ENCODE measurements at places on chromosomes 1 and 21.

GRCh38 chr1:25106352-25106751 lies 126.0 kb downstream of the SYF2 start:
- no peak for DNase-seq

DNA sequence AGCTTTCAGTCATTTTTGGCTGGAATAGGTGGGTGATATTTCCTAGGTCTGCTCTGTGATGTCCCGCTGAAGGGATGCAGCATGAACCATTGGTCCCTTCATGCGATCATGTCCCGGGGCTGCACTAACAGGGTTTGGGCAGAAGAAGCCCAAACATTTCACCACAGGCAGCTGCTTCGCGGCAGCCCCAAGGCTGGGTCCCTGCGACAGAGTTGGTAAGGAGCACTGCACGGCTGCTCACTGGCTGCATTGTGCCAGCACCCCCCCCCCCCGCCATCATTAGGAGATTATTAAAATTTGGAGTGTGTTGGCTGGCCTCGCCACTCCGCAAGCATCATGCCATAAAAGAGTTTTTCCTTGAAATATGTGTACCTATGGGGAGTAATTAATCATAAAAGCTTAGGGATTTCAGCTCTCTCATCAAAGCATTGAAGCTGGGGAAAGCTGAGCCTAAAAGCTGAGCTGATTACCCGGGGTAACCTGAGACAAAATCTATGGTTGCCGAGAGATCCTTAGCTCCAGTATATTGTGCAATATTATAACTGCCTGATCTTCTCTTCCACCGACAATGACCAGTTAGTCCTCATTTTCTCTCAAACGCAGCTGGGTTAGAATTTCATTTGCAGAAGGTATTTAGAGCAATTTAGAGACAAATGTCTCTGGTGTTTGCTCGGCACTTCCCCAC lies 62.5 kb downstream of the PEX14 start:
- DNase-seq: peak; percentile 86

DNA sequence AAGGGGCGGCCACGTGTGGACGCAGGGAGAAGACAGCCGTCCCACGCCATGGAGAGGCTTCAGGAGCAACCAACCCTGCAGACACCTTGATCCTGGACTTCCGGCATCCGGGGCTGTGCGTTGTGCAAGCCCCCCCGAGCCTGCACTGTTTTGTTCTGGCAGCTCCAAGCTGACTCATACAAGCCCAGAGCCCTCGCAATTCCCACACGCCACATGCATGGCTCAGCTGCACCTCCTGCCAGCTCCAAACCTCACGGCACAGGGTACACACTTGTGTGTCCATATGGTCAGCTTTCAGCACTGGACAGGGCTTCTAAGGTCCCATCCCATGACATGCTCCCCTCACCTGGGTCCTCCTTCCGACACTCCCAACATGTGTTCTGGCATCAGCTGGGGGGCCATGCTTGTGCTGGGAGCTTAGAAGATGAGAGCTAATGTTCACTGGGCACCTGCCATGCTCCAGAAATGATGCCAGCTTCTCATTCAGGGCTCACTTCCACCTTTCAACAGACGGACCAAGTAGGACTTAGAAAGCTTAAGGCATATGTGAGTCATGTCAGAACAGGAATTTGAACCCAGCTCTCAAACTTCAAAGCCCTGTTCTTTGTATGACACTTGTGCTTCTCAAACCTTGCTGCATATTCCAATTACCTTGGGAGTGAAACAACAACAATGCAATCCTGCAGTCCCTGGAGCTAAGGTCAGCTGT lies 137.3 kb downstream of the PGBD5 start:
- no peak for DNase-seq

GRCh38 chr1:245843101-245843500 lies 664.0 kb downstream of the SMYD3 start:
- DNase-seq: no peak

- no peak for DNase-seq
These were observed 5.8 kb upstream of the MAP3K7CL start for GRCh38 chr21:29124645-29125044.

DNA sequence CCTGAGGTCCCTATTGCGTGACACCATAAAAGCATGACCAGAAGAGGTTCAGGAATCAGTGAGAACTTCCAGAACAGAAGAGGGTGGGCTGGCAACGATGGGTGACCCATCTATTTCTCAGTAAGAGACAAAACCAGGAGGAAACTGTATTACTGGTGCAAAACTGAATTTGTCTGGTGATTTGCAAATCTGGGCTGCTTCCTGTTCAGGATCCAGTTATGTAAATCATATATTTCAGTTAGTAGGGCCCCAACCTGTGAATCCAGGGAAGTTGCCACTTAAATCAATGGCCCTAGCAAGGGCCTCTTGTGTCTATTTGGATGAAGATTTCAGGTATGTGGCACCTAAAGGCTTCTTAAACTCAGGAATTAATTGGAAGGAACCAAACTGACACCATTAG lies 23.1 kb upstream of the SMAP2 start:
- no peak for DNase-seq

Data from NCI-H2171 treated with DMSO at 0.1 percent for 48 hours (cell line).